ENCODE measurements at places on chromosomes 1 and 21. TPM values are rescaled to one million over a fixed set of nuclear protein-coding genes. Genes with fewer than 3 reads are reported as not detected.
A peak's percentile ranks its signal among the peaks of the same experiment; 100 is the strongest.

GRCh38 chr1:216114180-216114579 lies 309.1 kb downstream of the USH2A start:
- no peak for DNase-seq

- no peak for DNase-seq
Measured at GRCh38 chr1:89499320-89499719, 25.3 kb upstream of the LRRC8B start.

GRCh38 chr1:41382480-41383090 lies 21.4 kb downstream of the FOXO6 start:
- peak; percentile 92 for DNase-seq

GRCh38 chr21:27122686-27123085 lies 155.8 kb upstream of the ADAMTS5 start:
- no peak for DNase-seq

- no peak for DNase-seq
Measured at GRCh38 chr1:58244872-58245271, 301.7 kb downstream of the OMA1 start.

DNA sequence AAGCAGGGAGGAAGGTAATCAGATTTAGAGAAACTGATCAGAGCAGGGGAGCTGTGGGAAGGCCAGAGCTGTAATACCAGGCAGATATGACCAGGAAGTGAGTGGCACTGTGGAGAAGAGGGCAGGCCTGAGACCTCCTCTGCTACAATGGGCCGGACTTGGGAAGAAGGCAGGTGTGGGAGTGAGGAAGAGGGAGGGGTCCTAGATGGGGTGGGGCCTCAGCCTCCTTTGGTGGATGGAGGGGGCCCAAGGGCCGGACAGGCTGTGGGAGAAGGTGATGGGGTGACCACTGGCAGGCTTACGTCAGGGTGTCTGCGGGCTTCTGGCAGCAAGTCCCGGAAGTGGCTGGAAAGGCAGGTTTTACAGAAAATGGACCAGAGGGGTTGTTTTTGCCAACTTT lies 5.0 kb upstream of the HPCA start:
- DNase-seq: no peak

- peak; percentile 36 for DNase-seq
Measured at GRCh38 chr1:6358757-6359201, 34.8 kb downstream of the ACOT7 start.

DNA sequence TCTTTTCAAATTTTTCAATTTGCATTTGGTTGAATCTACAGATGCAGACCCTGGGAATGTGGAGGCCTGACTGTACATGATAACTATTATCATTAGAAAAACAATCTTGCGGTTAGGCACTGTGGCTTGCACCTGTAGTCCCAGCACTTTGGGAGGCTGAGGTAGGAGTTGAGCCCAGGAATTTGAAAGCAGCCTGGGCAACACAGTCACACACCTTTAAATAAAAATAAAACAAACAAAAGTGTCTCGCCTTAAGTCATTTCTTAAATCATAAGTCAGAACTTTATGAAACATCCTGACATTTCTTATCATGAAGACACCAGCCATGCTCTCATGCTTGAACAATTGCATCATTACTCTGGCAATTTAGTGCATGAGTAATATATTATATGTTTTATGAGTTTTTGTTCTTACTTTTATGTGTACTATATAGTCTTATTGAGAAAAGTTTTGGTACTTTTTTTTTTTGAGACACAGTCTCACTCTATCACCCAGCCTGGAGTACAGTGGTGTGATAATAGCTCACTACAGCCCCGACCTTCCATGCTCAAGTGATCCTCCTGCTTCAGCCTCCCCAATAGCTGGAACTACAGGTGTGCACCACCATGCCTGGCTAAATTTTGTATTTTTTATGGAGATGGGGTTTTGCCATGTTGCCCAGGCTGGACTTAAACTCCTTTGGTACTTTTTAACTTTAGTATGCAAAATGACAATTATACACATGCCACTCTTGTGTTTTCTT lies 7.8 kb downstream of the TBX19 start:
- DNase-seq: no peak

Gene FAM72C
- polyA plus RNA-seq: 1.2 TPM

Gene C1orf226
- polyA plus RNA-seq: 0.65 TPM

Gene TCHHL1
- not detected for polyA plus RNA-seq

Gene S100A14
- 0.53 TPM for polyA plus RNA-seq
